ENCODE measurements at places on chromosomes 7 and 10.

DNA sequence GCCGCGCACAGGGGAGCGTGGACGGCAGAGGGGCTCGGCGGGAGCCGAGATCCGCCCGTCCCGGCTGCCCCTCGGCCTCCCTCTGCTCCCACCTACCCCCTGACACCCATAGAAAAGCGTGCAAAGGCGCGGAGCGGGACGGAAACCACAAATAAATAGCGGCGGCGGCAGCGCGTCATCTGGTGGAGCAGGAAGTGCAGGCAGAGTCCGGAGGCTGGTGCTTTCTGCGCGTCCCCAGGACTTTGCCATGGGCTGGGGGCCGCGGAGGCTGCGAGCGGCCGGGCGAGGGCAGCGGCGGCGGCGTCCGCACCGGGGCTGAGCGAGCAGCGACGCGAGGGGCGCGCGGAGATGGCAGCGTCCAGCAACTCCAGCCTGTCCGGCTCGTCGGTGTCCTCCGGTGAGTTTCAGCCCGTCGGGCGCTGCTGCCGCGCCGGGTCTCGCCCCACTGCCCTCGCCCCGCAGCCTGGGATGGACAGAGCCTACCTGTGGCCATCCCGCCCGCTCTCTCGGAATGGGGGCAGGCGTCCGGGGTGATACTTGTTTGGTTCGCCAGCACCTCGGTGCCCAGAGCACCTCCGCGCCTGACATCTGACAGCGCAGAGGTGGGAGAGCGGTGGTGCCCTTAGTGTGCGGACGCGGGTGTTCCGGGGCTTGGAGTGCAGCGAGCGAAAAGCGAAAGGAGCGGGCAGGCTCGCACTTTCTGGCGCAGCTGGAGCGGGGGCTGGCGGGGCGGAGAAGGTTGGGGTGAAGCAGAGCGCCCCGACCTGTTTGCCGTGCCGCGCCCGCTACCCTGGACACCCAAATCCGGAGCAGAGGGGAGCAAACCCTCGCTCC is at the start of gene CHN2:
TSS of gene CHN2 (plus strand) at position 182 of the 834 bp plus-strand sequence.
- DNase-seq = no peak

DNA sequence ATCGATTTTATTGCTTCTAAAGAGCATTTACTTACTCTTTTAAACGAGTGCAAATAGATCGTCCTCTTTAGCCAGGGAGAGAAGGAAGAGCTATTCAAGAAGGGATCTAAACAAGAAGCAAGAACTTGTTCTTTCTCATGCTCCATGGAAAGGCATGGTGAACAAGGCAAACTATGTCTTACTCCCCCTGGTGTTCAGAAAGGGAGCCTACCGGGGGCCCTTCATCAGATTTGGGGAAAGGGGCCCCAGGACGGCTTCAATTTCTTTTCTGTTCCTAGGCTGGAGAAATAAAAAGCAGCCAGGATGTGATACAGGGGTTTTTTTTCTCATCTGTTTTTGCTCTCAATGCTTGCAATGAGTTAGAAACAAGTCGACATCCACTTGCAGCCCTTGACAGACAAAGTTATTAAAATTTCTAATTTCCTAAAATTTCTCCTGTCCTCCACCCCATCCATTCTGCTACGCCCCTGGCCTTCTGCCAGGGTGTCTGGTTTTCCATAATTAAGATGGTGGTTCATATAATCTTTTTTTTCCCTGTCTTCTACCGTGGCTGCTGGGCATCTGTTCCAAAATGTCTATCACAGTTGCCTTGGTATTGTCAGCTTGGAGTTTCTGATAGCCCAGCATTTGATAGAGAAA is 214.4 kb downstream of the CREB5 start:
- DNase-seq = no peak

DNA sequence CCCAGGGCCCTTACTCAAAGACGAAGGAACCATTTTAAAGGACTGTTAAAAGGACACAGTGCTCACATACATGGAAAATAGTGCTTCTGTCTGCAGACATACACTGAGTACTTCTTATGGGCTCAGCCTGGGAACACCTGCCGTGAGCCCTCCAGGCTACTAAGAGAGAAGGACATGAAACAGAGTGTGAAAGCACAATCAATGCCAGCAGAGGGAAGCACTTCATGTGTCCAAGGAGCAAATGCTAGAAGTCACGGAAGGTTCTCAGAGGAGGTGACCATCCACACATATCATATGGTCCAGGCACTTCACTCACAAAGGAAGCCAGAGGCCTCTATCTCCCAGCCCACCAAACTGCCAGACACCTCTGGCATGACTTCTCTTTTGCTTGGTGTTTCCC is 15.5 kb downstream of the ELMO1 start:
- DNase-seq = no peak

- no peak for DNase-seq
Measured at GRCh38 chr7:152959610-152960009, 200.1 kb downstream of the ACTR3B start.

DNA sequence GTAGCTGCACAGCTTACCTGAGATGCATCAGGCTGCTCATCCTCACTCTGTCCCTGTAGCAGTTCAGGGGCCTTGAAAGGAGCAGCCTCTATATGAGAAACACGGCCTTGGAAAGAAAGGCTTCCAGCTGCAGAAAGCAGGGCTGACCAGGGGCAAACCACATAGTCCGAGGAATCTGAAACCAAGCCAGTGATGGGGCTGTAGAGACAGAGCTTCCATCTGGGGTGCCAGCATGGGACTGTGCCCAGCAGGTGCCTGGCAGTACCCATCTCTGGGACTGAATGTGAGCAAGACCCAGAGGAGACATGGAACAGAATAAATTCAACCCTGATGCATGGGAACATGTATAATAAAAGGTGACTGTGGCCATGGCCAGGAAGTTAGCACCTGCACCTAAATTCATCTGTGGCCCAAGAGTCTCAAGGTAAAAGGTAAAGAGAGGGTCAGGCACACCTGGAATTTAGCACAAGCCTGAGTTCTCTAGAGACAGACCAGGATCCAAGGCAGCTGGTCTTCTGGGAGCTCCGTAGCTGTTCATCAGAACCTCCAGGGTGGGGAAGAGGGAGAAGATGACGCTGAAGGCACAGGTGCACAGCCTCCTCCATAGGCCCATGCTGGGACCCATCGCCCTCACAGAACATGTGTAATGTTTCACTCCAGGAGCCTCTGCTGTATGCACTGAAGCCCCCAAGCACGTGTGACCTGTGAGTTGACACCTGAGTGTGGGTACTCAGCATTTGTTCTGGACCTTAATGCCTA is 25.3 kb downstream of the FRMPD2 start:
- DNase-seq = no peak

- no peak for DNase-seq
Measured at GRCh38 chr10:125231813-125232475, 71.6 kb upstream of the CTBP2 start.

- DNase-seq = no peak
Measured at GRCh38 chr10:113562069-113562468, 9.2 kb downstream of the HABP2 start.

DNA sequence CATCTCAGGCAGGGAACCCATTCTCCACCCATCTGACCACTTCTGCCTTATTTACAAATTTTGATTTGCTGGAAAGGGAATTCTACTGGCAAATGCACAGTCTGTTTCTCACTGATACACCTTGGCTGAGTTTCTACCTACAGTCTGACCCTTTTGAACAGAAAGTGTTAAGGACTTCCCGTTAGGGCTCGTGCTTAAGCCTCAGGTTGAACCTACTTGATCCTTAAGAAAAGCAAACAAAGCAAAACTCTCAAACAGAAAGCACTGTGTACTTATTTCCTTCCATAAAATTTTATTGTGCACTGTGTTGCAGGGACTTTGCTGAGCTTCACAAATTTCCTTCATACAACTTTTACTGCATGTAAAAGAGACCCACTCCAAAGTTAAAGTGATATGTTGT is 367.8 kb downstream of the NRG3 start:
- DNase-seq = no peak
